ENCODE measurements at places on chromosomes 16 and 17. TPM values are rescaled to one million over a fixed set of nuclear protein-coding genes. Genes with fewer than 3 reads are reported as not detected.
A peak's percentile ranks its signal among the peaks of the same experiment; 100 is the strongest.

- DNase-seq = no peak
Observed at GRCh38 chr16:30009990-30010843, 610 bp downstream of the DOC2A start.

GRCh38 chr16:1363501-1364041 is 11.8 kb downstream of the GNPTG start:
- DNase-seq = peak; percentile 12

- DNase-seq = no peak
Observed at GRCh38 chr17:71402661-71403141, 718.1 kb upstream of the SOX9 start.

DNA sequence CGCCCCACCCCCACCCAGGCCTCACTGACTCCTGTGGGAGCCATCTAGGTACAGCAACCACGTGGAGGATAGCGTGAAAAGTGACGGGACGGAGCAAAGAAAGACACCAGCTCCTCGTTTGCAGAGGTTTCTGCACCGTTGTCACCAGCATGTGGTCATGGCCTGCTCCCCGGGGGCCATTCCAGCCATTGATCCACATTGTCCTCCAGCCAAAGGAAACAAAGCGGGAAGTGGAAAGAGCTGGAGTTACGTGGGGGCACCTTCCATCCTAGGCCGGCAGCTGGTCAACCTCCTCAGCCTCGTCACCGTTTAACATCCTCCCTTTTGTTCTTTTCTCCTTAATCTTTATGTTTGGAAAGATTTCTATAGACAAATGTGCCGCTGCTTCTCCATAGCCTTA is 153.7 kb downstream of the RPTOR start:
- DNase-seq = no peak

DNA sequence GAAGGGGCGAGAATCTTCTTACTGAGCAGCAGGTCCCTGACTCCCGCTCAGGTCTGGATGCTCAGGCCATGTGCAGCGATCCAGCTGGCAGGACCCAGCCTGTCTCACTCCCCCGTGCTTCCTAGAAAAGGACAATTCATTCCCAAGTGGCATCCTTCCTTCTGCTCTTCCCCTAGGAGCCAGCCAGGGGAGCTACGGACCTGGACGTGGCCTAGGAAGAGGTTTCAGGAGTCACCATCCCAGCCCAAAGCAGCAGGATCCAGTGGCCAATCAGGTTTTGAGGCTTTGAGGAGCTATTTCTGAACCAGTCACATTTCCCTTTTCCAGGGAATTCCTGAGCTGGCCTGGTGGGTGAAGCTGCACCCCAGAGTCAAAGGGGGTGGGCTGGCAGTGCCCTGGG is 7.8 kb upstream of the CD79B start:
- DNase-seq = no peak

GRCh38 chr16:77555126-77555525 is 120.3 kb upstream of the ADAMTS18 start:
- no peak for DNase-seq

DNA sequence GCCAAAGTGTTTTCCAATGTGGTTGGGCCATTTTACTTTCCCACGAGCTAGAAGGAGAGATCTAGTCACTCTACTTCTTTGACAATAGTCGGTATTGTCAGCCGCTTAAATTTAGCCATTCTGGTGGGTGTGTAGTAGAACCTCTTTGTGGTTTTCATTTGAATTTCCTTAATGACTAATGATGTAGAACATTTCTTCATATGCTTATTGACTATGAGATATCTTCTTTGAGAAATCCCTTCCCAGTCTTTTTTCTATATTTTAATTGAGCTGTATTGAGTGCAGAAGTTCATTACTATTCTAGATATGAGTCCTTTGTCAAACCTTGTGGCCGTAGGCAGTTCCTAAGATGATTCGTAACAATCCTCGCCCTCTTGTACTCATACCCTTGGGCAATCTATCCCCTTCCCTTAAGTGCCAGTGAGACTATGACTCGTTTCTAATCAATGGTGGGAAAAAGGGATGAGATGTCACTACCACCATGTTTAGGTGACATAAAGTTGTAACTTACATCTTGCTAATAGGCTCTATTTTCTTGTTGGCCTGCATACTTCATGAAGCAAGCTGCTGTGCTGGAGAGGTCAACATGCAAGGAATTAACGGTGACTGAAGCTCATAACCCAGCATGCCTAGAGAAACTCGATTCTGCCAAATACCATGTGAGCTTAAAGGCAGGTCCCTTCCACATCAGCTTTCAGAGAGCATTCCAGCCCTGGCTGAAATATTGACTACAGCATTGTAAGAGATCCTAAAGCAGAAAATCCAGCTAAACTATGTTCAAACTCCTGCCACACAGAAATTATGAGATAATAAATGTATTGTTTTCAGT is 817.9 kb upstream of the SOX9 start:
- DNase-seq = no peak

The USP10 gene
- total RNA-seq = 61.9 TPM

The GFAP gene
- not detected for total RNA-seq

DNA sequence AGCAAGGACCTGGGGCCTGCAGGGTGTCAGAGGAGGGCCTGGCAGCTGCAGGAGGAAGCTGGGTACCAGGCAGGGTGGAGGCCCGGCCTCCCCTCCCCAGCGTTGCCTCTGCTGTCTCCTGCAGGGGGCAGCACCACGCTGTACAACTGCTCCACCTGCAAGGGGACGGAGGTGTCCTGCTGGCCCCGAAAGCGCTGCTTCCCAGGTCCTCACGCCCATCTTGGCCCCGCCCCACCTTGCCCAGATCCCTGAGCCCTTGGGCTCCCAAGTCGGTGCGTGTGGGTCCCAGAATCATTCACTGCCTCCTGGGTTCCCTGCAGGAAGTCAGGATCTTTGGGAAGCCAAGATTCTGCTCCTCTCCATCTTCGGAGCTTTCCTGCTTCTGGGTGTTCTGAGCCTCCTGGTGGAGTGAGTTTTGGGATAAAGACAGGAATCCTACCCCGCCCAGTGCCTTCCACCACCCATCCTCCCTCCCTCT is 1.2 kb downstream of the TMEM95 start:
- peak; percentile 53 for DNase-seq

The NEUROD2 gene
- not detected for total RNA-seq

DNA sequence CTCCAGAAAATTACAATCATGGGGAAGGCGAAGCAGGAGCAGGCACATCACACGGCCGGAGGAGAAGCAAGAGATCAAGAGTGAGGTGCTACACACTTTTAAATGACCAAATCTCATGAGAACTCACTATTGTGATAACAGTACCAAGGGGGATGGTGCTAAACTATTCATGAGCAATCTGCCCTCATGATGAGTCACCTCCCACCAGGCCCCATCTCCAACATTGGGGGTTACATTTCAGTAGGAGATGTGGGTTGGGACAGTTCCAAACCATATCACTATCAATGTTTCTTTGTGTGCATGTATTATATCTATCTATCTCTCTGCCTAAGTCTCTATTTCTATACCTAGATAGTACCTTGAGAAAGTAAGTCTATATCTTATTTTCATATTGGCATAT is 724.8 kb downstream of the CDH11 start:
- DNase-seq = peak; percentile 68

DNA sequence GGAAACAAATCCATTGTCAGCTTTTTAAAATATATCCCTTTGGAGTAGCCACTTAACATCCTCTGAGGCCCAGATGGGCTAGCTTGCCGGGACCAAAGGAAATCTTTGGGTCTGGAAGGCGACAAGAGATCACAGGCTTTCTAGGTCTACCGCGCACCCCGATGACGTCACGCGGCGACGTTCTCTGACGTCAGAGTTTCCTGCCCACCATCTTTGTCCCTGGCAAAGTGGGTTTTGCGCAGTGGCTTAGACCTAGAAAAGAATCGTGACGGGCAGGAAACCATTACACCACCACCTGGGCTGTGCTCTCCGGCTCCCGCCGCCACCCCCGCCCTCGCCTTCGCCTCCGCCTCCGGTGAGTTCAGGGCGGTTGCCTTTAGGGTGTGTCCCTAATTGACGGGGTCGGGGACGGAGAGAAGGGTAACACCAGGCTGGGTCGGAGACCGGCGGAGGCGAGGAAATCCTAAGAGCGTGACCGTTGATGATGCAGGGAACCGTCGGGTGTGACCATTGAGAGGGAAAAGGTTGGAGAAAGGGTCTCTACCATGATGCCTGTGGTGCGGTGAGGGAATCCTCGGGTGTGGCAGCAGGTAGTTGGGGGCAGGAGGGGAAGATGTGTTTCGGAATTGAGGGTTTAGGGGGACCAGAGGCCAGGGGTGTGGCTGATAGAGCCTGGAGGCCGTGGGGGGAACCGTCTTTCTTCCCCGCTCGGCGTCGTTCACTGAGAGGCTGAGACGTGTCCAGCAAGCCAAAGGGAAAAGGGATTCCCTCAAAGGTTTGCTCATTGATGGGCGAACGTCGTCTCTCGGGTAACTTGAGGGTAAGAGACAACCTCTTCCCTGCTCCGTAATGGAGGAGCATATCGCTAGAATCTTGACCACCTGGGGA is at the start of gene AP2B1:
Gene AP2B1, plus strand, starts transcription at position 249 of the 888 bp plus-strand sequence. CDS start 6,709 bp downstream, outside the sequence.
- peak; percentile 96 for DNase-seq

DNA sequence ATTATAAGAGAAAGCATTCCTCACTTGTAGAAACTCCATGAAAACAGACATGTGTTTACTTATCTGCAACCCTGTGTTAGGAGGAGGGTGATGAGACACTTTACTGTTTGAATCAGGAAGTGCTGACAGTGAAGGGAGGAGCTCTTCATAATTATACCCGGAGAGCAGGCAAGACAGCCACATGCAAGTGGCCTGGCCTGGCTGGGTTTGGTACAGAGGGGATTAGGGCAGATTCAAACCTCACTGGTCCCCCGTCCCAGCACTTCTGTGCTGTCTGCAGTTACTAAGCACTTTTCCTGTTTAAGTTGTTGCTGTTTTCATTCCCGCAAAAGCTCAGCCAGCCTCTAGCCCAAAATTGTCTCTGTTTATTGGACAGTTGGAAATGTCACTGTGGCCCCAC is 78.5 kb downstream of the WWOX start:
- no peak for DNase-seq

GRCh38 chr16:89506113-89506504 is 2.1 kb upstream of the SPG7 start:
- DNase-seq = no peak

The TIMP2 gene
- total RNA-seq = 43.9 TPM

- DNase-seq = no peak
Observed at GRCh38 chr17:64131606-64132270, 1.8 kb upstream of the ERN1 start.

DNA sequence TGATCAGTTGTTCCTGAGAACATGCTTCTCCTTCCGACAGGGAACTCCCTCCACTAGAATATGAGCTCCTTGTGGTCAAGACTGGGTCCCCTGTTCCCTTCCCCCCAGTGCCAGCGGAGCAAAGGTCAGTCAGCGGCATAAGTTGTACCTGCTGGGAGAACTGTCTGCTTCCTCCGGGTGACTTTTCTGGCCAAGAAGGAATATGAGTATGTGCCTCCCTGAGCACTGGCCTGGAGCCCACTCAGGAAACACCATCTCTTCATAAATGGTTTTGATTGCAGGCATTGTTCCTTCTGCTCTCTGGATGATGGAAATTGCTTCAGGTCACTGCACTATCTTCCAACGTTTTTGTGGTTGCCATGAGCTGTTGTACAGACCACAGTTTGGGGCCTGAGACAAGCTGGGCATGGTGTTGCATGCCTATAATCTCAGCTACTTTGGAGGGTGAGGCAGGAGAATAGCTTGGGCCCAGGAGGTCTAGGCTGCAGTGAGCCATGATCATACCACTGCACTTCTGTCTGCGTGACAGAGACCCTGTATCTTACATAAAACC is 2.9 kb upstream of the P4HB start:
- DNase-seq = no peak

GRCh38 chr16:12553191-12553590 is 250.5 kb downstream of the CPPED1 start:
- DNase-seq = no peak

The PDIA2 gene
- not detected for total RNA-seq

DNA sequence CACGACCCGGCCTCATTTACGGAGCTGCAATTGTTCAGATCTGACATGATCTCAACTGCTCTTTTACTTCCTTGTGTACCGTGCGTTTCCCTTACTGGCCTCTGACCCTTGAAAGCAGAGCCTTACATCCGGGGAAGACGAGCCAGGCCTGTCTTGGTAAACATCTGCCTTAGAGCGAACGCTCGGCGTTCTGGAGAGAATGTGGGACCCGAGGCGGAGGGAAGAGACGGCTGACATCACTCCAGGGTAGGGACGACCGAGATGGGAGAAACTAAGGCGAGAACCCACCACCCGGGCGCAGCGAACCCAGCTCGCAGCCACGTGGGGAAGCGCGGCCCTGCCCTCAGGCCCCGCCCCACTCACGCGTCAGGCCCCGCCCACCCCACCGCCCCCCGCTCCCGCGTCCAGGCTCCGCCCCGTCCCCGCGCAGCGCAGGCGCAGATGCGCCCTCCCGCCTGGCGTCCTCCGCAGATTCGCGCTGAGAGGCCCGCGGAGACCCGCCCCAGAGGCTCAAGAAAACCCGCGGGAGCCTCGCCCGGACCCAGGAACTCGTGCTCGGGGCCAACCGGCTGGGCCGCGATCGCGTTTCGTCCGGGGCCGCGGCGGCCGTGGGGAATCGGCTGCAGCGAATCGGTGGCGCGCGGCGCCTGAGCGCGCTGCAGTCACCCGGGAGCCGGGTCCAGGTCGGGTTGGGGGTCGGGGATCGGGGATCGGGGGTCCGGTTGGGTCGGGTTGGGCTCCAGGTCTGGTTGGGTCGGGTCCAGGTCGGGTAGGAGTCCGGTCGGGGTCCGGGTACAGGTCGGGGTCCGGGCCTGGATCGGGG is at the start of gene TELO2:
Gene TELO2, plus strand, starts transcription at position 438 of the 823 bp plus-strand sequence. CDS start 922 bp downstream, outside the sequence.
- peak; percentile 70 for DNase-seq

DNA sequence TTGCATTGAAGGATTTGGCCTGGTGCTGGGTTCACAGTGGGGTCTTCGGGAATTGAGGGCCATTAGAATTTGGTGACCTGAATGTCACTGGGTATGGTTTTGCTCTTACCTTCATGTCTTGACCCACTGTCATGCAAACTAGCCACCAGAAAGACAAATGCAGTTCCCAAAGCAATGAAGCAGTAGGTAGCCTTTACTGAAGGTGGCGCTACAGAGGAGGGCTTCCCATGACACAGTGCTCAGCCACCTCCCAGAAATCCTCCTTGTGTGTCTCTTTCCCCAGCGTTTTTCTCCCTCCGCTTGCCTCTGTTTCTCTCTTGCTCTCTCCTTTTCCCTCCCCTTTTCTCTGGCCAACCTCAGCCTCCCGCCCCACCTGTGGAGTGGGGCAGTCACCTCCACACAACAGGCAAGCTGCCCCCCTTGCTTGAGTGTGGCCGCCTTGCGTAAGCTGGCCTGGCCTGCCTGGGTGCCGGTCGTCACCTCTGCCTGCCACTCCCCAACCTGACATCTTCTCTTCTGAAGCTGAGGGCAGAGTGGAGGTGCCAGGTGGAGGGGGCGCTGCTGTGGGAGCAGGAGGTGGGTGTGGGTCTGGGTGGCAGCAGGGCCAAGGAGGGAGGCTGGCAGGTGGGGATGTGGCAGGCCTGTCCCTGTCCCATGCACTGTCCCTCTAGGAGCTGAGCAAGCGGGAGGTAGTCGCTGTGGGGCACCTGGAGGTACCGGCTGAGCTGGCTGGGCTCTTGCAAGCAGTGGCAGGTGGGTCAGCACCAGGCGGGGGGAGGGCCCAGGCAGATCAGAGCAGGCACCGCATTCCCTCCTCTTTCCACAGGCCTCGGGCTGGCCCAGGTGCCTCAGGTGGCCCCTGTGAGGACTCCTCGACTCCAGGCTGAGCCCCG is 34.7 kb downstream of the MYO15A start:
- DNase-seq = peak; percentile 16

GRCh38 chr17:1641065-1641403 is 4.5 kb downstream of the SCARF1 start:
- DNase-seq = no peak
